ENCODE measurements at places on chromosomes 7 and 10. TPM values are rescaled to one million over a fixed set of nuclear protein-coding genes. Genes with fewer than 3 reads are reported as not detected.

The HTRA1 gene
- 0.55 TPM for total RNA-seq

The GPR141 gene
- not detected for total RNA-seq

The HDAC9 gene
- total RNA-seq, result 28.3 TPM

The SLC16A9 gene
- total RNA-seq, result 2.9 TPM

The GIMAP5 gene
- total RNA-seq, result not detected

- no peak for DNase-seq
Observed at GRCh38 chr7:23715099-23715498, 5.1 kb downstream of the STK31 start.

- no peak for DNase-seq
Observed at GRCh38 chr7:130258494-130259078, 8.1 kb upstream of the CPA2 start.

DNA sequence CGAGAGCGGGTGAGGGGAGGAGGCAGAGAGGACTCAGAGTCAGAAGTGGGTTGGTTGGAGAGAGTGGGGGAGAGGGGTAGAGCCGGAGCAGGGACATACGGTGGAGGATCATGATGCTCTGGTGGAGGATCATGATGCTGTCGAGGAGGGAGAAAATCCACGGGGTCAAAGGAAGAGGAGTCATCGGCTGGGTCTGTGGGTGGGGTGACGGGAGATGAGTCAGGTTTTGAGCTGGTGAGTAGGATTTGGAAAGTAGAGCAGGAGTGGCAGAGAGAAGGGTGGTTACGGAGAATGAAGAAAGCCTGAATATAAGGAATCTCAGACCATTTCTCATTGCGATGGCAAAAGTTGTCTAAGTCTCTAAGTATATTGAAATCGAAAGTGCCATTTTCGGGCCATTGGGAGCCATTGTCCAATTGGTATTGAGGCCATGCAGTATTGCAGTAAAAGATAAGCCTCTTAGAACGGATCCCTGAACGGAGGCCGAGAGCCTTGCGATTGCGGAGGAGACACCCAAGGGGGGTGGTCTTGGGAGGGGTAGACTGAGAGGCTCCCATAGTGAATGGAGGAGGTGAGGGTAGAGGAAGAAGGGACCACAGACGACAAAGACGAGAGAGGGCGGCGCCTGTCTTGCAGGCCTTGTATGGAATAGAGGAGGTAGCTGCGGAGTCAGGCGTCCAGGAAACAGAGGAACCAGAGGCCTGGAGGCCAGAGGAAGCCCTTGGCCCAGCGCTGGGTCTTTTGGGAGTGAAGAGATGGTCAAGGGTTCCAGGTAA, 23.8 kb downstream of the SCIN start:
- DNase-seq, result no peak

DNA sequence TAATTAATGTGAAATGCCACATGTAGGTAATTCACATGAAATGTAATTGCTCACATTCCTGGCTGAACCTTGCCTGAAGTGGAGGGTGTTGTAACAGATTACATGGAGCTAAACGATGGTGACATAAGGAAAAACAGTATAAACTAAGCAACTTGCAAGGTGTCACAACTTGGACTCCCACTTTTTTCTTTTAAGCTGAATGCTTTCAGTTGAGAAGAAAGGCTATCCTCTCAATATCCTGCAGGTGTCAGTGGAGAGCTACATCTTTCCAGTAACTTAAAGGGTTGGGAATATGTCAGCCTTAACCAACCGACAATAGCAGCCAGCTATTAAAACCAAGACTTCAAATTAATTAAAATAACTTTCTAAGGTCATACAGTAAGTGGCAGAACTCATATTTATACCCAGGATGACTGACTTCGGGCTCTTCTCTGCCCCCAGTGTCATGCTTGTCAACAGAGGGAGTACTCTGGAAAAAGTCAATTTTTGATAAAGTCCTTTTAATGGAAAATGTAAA, 33.7 kb downstream of the NRBF2 start:
- DNase-seq, result peak; percentile 89

- DNase-seq, result no peak
Observed at GRCh38 chr10:132748545-132749370, 37.2 kb downstream of the NKX6-2 start.
